Stimulated activated CD4-positive, alpha-beta T cell treated with anti-CD3 and anti-CD28 coated beads, Interleukin-12 subunit alpha, Interleukin-12 subunit beta, amount 100 ng/mL, for 4 hours (primary cell): ENCODE measurements at places on chromosomes 2 and 18.

GRCh38 chr2:135168204-135168856, 116.2 kb downstream of the RAB3GAP1 start:
- DNase-seq = no peak

GRCh38 chr2:59077981-59078531, 836.9 kb upstream of the FANCL start:
- no peak for DNase-seq

GRCh38 chr2:238644095-238645081, 203.5 kb upstream of the TWIST2 start:
- no peak for DNase-seq

DNA sequence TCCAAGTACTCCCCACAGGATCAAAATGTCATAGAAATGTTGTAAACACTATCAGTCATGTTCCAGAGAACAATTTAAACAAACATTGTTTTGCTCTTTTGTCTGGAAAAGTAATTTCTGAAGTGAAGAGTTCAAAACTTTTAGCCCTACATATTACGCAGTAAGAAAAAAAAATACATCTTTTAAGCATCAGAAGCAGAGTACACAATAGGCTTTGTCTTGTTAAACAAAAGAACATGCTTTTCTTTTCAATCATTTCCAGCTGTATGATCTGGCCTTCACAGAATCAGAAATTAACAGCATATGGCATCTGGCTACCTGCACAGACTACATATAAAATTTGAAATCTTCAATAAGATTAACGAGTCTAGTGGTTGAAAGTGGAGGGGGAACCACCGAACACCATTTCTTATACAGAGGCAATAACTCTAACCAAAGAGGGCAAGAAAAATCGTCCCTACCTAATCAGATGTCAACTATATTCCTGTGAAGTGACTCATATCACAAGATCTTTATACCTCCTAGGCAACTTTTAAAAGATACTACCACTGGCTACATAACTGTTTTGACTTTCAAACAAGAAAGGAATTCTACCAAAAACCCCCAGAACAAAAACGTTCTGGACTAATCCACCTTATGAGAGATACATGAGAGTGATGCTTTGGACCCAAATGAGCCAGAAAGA, 149.3 kb downstream of the EXOC6B start:
- no peak for DNase-seq

- DNase-seq = no peak
Observed at GRCh38 chr18:48703028-48703386, 164.2 kb downstream of the CTIF start.

GRCh38 chr2:161076936-161077335, 83.3 kb upstream of the TANK start:
- DNase-seq = no peak

DNA sequence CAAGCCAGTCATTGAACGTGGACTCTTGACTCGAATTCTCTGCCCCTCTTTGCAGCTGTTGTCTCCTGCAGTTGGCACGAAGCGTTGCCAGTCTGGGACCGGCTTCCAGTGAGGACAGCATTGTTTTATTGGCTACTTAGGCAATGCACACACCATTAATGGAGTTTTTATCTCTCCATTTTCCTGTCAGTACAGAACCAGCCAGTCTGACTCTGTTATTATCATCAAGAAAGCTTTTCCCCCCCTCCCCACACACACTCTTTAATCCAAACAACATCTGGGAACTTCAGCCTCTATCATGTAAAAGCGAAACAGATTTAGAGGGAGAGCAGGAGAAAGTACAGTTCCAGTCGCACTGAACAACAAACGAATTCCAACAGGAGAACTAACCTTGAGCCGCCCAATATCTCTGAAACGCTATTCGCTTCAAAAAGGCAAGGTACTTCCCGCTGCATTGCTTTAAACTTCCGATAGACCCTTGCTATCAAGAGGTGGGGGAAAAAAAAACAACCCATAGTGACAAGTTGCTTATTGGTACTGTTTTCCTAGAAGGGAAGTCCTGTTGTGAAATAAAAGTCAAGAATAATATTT, 38.2 kb downstream of the ACVR1 start:
- no peak for DNase-seq

DNA sequence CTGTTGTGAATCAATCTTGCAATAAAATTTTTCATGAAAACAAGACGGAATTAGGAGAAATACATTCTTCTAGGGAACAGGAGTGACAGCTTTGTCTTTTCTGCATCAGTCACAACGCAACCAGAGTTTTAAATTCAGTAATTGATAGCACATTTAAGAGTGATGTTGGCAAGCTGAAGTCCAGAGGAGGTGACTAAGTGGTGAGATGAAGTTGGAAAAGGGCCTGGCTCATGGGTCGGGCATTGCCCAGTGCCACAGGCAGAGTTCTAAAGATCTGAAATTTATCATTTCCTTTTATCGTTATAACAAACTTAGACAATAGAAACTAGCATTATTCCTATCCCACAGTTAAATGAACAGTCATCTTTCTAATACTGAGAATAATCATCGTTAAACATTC, 764.6 kb upstream of the ZEB2 start:
- DNase-seq = no peak

GRCh38 chr18:9095297-9096006, 7.0 kb upstream of the NDUFV2 start:
- DNase-seq = peak; percentile 25

- peak; percentile 44 for DNase-seq
Observed at GRCh38 chr2:105873721-105874120, 129.0 kb downstream of the NCK2 start.

- DNase-seq = no peak
Observed at GRCh38 chr2:121793816-121794215, 38.4 kb downstream of the TSN start.

DNA sequence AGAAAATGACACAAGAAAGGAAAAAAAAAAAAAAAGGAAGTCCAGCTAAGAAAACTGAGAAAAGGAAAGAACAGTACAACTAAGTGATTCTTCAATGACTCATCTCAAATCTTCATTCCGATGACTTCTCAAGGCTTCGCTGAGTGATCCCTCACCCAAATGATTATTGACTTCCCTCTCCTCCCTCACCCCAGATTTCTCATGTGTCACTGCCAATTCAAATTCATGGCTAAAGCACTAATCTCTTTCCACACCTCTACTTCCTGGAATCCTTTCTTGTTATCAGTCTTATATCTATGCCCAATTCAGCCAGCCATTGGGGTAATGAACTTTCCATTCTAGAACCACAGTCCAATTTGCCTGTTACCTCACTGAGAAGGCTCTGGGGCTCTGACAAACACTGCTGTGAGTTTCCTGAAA, 7.2 kb upstream of the ABCB11 start:
- DNase-seq = no peak

GRCh38 chr2:237833546-237833945, 25.9 kb upstream of the RAMP1 start:
- no peak for DNase-seq

DNA sequence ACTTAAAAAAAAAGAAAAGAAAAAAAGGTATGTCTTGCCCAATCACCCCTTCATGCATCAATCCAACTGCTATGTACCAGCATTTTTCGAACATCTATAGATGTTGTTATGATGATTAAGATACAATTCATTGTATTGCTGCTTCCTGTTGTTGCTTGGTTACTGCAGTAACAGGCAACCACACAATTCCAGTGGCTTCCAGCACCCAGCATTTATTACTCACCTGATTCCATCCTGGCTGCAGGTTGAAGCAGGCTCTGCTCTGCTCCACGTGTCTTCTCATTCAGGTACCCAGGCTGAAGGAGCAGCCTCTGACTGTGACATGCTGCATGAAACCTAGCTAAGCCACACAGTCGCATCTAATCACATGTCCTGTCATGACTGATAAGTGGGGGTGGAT, 196.9 kb downstream of the INO80D start:
- no peak for DNase-seq

DNA sequence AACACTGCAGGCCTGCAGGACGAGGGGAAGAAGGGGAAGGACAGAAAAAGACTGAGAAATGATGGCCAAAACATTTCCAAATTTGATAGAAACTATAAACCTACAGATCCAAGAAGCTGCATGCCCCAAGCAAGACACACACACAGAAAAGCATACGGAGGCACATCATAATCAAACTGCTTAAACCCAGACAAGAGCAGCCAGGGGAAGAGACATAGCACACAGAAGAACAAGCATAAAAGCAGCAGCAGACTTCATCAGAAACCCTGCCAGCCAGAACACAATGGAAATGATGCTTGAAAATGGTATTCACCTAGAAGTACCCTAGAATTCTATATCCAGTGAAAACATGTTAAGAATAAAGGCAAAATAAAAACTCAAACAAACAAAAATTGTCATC, 57.2 kb upstream of the RNU4ATAC start:
- no peak for DNase-seq
